ENCODE measurements at places on chromosomes 1 and 21.

DNA sequence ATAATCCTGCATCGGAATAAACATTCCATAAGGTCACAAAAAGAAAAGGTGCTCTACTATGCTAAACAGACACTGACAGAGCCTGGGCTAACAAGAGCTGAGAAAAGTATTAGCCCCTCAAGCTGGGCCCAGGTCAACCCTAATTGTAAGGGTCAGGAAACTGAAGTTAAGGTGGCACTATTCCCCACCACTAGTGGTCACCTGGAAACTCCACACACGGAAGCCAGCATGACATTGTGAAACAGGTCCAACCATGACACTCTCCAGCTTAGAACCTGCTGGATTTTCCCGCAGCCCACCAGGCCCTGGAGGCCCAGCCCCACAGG lies 1.2 kb downstream of the PTTG1IP start:
- DNase-seq, result no peak

GRCh38 chr1:40796939-40797667 lies 13.5 kb downstream of the KCNQ4 start:
- DNase-seq, result no peak

DNA sequence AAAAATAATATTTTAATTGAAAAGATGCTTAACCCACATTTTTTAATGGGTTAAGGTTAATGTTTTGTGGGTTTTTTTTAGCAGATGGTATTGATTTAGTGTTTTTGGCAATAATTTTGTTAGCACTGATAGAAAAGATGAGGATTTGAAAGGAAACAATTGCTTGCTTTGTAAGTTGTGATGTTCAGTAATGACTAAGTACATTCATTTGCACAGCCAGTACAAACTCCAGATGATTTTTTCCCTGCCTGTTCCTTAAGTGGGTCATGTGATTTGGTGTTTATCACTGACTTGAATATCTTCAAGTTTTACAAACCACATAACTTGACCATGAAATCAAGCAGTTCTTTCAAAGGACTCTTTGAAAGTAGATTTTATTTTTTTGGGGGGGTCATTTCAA lies 15.0 kb downstream of the DISP1 start:
- no peak for DNase-seq

GRCh38 chr1:169604781-169605560 lies 18.7 kb upstream of the F5 start:
- DNase-seq, result no peak

- no peak for DNase-seq
Measured at GRCh38 chr1:45814776-45815175, 11.4 kb downstream of the MAST2 start.

DNA sequence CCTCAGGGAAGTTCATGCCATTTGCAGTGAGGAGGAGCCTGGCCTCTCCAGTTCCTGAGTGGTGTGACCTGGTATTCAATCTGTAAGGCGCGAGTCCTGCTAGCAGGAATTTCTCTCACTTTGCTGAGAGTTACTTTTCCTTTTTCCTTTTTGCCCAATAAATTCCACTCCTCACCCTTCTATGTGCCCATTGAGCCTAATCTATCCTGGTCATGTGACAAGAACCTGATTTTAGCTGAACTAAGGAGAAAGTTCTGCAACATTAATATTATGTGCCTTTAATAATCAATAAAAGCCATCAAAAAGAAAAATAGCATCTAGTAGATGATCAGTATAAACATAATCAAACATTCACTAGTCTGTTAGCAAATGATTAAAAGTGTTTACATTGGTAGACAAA lies 136.1 kb upstream of the POGK start:
- DNase-seq, result no peak
